ENCODE measurements at places on chromosomes 12 and 14.
A peak's percentile ranks its signal among the peaks of the same experiment; 100 is the strongest.

DNA sequence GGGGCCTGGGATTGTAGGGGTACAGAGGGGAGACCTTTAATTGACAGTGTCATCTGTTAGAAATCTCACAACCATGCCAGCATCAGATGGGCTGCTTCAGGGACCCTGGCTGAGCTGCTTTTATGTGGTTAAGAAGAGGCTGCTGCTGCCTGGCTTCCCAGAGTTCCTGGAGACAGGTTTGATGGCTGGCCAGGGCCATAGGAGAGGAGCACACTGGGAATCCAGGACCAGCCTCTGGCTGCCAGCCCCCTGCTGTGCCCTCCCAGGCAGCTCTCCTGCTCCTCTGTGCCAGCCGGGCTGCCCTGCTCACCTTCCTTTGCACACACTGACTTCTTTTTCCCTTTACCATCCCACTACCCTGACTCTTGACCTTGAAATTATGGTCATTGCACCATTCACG, 507 bp upstream of the KRT73 start:
- DNase-seq, result no peak

GRCh38 chr12:62640910-62641448, 174.4 kb downstream of the MON2 start:
- no peak for DNase-seq

GRCh38 chr12:6074979-6075585, 49.4 kb downstream of the VWF start:
- DNase-seq, result no peak

GRCh38 chr12:43285159-43285598, 266.8 kb downstream of the ADAMTS20 start:
- DNase-seq, result peak; percentile 76

- no peak for DNase-seq
Observed at GRCh38 chr14:47103771-47104170, 452.2 kb upstream of the RPL10L start.

- DNase-seq, result no peak
Observed at GRCh38 chr14:76887191-76887590, 61.0 kb downstream of the LRRC74A start.

DNA sequence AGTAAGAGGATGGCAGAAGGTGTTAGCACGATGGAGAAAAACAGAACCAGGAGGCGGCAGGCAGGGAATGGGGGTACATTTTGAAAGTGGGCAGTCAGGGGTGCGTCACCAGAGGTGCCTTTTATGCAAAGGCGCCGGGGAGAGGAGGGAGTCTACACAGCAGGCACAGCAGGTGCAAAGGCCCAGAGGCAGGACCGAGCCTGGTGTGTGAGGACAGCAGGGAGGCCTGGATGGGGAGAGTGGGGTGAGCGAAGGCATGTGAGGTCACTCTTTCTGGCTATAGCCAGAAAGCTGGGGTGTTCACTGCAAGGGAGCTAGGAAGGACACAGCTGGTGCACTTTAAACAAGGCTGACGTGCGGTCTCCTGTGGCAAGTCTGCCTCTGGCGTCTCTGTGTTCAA, 65.0 kb downstream of the NCOR2 start:
- no peak for DNase-seq

- DNase-seq, result no peak
Observed at GRCh38 chr14:73026243-73026844, 562 bp downstream of the ZFYVE1 start.

GRCh38 chr12:25715102-25715501, 162.0 kb upstream of the LMNTD1 start:
- no peak for DNase-seq

DNA sequence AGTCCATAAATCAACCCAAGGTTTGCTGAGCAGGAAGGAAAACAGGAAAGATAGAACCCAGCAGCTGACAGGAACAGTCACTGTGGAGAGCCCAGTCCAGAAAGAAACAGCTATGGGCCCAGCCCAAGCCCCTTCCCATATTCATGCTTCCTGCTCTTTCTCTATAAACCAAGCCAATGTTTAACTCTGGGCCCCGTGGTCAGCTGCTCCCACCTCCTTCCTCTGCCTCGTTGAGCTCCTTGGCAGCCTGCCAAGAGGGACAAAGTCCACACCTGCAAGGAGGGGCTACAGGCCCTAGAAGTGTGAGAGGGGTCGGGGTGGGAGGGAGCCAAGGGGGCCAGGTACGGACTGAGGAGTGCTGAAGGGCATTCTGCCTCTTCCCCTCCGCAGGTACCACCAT, 10.0 kb downstream of the SLC6A13 start:
- peak; percentile 52 for DNase-seq

- DNase-seq, result no peak
Observed at GRCh38 chr14:99159341-99160340, 112.4 kb downstream of the BCL11B start.
